ENCODE measurements at places on chromosomes 2 and 18.

- DNase-seq, result no peak
These were observed 1.3 kb downstream of the IGFBP2 start for GRCh38 chr2:216634370-216635148.

DNA sequence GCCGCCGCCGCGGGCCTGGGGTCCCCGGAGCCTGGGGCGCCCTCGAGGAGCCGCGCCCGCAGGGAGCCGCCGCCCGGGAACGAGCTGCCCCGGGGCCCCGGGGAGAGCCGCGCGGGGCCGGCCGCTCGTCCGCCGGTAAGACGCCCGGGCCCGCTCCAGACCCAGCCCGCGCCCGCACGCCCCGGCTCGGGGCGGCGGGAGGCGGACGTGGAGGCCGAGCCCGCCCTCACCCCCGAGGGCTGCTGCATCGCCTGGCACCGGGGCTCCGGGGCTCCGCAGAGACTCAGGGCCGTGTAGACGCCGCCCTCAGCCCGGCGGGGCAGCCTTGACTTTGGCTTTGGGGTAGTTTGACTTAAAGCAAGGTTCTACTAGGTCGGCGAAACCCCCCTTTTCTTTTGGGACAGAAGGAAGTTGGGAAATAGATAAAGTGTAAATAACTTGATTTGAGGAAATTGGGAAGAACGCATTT lies 335 bp downstream of the ERFE start:
- DNase-seq, result no peak

DNA sequence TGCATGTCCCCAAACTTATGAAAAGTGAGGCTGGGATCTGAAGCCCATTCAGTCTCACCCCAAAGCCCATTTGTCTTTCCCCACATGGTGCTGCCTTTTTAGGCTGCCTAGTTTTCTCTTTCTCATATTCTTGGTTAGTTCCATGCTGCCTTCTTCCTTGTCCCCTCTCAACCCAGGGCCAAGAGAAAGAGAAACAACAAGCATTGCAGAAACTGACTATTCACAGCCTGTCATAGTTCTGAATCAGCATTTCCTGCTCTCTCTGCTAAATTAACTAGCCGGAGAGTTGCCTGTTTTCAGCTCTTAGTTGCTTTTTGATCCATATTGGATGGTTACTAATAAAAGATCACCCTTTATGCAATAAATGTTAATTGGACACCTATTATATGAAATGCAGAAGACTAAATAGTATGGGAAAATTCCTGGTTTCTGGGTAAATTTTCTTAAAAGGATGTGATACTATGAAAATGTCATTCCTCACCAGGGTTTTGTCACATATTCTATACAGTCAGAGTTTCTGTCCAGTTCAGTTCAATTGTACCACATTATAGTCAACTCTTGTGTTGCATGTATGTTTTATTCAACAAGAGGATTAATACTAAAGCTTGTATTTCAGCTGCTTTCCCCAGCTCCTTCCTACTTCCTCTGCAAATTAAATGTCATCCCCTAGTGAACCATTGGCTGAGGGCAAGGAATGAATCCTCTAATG lies 246.5 kb downstream of the GALR1 start:
- DNase-seq, result no peak

GRCh38 chr2:51013079-51013932 lies 18.6 kb downstream of the NRXN1 start:
- peak; percentile 50 for DNase-seq

DNA sequence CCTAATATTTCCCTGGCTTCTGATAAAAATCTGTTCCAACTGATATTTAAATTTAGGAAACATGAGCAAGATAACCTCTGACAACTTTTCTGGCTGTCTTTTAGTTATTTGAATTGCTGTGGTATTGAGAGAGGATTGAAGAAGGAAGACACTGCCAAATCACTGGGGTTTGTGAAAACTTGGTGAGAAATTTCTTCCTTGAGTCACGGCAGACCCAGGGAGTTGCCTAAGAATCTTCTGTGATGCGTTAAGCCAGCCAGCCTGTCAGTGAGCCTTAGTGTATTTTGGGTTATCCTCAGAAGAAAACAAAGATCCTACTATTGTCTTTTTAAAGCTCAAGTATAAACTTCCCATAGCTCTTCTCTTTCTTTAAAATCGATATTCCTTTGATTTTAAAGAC lies 17.5 kb upstream of the DOK6 start:
- no peak for DNase-seq

GRCh38 chr2:144140891-144141290 lies 379.0 kb downstream of the ZEB2 start:
- DNase-seq, result no peak

DNA sequence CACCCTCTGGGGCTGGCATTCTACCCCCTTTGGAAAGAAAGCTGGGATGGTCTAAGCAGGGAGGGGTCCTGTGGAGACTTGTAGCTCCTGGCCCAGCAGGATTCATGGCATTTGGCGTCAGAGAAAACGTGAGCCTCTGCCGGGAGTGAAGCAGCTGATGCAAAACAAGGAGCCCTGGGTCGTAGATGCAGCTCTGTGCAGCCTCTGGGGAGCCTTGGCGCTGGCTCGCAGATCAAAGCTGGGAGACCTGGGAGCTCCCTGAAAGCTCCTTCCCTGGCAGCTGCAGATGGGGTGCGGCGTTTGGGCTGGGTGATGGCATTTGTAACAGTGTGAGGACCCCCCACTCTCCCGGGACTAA lies 148.3 kb downstream of the KLHL29 start:
- DNase-seq, result peak; percentile 25

DNA sequence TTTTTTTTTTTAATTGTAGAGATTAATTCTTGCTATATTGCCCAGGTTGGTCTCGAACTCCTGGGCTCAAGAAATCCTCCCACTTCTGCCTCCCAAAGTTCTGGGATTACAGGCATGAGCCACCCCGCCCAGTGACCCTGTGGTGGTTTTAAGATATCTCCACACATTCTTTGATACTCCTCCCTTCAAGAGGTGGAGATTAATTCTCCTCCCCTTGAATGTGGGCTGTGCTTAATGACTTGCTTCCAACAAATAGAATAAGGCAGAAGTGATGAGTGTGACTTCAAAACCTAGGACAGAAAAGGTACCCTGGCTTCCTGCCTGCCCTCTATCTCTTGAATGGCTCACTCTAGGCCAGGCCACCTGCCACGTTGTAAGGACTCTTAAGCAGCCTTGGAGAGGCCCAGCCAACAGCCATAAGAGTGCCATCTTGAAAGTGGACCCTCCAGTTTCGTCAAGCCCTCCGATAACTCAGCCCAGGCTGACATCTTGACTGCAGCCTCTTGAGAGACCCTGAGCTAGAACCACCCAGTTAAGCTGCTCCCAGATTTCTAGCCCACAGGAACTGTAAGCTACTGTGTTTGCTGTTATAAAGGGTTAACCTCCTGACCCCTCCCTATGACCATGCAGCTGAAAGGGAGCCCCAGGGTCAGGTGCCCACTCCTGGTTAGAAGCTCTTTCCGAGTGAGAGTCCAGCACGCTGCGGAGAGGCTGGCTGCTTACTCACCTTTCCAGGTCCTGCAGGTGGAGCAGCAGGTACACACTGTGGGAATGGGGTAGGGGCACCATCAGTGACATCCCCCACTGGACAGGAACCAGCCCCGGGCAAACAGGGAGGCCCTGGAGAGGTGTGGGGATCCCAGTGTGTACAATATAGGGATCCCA lies 27.6 kb downstream of the MRPL35 start:
- DNase-seq, result no peak

DNA sequence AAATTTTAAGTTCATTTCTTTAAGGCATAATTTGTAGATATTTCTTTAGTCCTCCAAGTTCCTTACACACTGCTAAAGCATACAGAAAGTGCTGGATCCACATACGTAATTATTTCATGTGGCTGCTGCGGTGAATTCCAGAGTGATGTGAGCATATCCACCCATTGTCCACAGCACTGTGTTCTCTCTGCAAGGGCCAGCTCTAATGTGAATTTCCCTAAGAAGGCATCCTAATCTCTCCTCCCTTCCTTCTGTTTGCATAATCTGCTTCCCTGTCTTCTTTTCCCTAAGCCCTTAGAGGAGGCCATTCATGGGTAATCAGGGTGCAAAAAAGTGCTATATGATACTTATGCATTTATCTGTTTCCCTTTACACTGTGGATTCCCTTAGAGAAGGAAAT lies 57.2 kb downstream of the COBLL1 start:
- no peak for DNase-seq

DNA sequence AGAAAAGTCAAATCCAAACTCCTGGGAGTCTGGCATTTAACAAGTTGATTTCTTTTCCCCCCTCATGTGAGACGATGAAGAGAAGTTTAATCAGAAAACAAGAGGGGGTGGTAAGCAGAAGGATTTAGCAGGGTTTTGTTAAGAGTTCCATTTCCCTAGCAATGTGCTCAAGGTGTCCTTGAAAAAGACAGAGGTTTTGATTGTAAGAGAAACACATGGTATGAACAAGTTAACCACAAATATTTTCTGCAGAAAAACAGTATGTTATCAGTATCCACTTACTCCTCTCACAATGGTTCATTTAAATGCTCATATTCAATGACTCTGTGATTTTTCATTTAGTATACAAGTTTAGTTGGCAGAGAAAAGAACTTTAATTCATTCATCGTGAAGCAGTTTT lies 26.8 kb downstream of the LAMA1 start:
- DNase-seq, result no peak

GRCh38 chr2:1538663-1539062 lies 125.4 kb downstream of the TPO start:
- no peak for DNase-seq

GRCh38 chr2:100397976-100398375 lies 19.5 kb downstream of the CHST10 start:
- no peak for DNase-seq

GRCh38 chr2:103738108-103738507 lies 976.3 kb downstream of the TMEM182 start:
- no peak for DNase-seq

DNA sequence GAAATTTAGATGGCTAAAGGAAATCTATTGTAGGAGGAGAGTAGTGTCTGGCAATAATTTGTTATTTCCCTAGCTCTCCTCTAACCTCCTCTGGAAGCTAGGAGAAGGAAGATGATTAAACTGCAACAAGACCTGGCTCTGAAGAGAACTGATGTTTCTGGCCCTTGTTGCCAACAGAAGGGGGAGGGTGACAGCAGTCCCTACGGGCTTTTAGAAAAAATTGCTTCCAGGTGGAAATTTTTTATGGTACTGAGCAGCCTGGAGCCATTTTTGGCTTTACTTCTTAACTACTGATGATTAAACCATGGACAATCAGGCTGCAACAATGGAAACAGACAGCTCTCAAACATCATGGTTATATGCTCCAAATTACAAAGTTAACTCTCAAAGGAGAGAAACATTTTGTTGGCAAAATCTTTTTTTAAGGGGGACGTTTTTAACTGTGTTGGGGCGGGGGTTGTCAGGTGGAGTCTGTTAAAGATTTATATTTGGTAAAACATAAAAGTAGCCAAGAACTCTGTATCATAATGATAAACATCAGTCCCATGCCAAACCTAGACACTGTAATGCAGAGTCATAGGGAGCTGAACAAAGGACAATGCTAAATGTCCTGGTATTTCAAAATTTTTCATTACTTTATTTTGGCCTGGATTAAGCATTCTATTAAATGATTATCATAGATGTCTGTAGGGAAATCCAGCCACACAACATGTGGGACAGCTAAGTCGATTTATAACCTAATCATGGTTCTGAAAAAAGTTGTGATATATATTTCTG lies 70.0 kb downstream of the EXOC6B start:
- no peak for DNase-seq

DNA sequence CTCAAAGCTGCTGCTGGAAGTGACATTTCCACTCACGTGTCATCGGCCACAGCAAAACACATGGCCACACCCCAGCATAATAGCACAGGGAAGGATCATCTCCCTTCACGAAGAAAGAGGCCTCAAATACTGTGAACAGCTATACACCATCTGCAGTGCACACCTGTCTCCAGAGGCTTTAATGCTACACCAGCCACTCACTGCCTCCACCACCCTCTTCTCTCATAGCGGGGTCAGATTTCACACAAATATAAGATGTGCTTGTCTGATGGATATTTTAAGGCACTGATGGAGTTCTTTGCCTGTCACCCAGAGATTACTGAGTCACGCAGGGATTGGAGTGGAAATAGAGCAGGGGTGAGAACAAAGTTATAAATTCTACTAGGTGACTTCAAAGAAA lies 374.0 kb downstream of the ZNF516 start:
- DNase-seq, result no peak

DNA sequence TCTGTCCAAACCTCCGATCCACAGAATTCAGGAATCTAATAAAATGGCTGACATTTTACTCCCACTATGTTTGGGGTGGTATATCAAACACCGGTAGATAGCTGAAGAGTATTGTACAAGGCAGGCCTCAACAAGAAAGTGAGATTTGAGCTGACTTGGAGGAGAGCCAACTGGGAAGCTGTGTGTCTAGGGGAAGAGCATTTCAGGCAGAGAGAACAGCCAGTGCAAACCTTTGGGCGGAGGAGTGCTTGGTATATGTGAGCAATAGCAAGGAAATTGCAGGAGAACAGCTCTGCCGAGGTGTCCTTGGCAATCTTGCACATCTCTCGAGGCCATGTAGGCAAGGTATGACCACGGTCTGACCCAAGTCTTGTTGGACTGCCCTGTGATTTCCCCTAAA lies 1.8 kb upstream of the MERTK start:
- DNase-seq, result peak; percentile 49

GRCh38 chr2:72924353-72925240 lies 7.3 kb downstream of the EMX1 start:
- no peak for DNase-seq

DNA sequence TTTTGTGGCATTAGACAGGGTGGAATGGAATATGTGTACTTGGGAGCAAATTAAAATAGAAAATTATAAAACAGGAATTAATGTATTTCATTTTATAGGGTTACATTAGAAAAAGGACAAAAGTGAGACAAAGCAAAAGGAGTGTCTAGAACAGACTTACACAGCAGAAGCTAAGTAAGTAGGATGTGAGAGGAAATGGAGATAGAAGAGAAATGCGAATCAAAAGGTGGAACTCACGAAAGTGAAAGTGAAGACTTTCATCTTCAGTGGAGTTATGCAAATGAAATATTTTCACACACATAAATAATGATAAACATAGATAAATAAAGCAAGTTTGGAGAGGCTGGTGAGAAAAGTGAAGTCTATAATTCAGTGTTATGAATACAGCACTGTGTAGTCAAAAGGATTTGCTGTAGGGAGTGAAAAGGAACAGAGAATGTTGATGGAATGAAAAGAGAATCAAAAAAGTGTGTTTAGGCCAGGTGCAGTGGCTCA lies 94.8 kb downstream of the DLGAP1 start:
- no peak for DNase-seq

DNA sequence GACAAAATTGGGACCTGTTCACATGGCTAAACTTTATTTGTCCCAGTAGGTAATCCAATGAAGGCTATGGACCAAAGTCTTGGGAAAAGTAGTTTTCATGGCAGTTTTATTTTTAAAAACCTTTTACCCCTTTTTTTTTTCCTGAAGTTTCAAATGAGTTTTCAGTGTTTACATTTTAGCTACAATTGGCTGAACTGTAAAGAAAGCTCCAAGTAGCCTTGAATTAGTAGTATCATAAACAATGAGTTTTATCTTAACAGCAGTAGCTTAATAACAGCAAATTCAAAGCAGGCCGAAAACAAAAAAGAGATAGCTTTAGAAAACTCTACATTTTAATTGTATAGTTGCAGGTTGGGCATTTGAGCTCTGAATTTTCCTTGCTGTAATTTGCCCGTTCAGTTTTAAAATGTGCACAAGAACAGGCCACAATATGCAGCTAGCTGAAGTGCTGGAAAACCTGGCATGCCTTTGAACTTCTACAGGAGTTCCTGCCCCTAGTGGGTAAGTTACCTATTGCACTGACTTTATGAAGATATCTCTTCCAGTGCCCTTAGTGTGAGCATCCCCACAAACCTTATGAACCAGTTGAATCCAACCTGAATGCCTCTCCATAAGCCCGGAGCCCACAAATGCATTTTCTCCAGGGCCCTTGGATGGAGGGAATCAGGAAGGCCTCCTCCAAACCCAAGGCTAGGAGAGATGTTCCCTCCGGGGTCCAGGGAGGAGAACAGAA lies 106.7 kb downstream of the XRCC5 start:
- DNase-seq, result no peak
